ENCODE measurements at places on chromosomes 2 and 18. TPM values are rescaled to one million over a fixed set of nuclear protein-coding genes. Genes with fewer than 3 reads are reported as not detected.

Gene LAMA3
- total RNA-seq: 3.3 TPM

Gene POTEI
- under 0.01 TPM for total RNA-seq

Gene GCKR
- 3.2 TPM for total RNA-seq

Gene SMC6
- 51.2 TPM for total RNA-seq
